Stimulated activated CD8-positive, alpha-beta memory T cell treated with anti-CD3 and anti-CD28 coated beads, Interleukin-4, amount 100 ng/mL, for 48 hours (primary cell): ENCODE measurements at places on chromosomes 7 and 10.
A peak's percentile ranks its signal among the peaks of the same experiment; 100 is the strongest.

GRCh38 chr7:34058801-34059135, 153.4 kb downstream of the BMPER start:
- no peak for DNase-seq

DNA sequence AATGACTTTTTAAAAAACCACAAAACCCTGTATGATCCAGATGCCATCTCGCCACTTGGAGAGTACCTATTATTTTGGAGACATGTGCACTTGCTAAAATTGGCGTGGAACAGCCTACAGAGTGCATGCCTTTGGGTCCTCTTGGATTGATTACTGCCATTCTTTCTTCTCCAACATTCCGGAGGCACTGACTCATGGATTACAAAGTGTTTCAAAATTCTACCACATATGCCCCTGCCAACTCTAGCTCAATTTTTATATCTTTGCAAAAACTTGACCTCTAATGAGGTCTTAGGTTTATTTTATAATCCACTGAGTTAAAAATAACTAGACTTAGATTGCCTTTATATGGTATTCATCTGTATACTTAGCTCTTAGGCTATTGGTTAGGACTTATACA, 55.8 kb upstream of the KIF5B start:
- DNase-seq: no peak

- DNase-seq: no peak
Measured at GRCh38 chr7:99036546-99037111, 107.3 kb downstream of the SMURF1 start.

- DNase-seq: no peak
Measured at GRCh38 chr7:38274486-38274885, 1.1 kb upstream of the TARP start.

DNA sequence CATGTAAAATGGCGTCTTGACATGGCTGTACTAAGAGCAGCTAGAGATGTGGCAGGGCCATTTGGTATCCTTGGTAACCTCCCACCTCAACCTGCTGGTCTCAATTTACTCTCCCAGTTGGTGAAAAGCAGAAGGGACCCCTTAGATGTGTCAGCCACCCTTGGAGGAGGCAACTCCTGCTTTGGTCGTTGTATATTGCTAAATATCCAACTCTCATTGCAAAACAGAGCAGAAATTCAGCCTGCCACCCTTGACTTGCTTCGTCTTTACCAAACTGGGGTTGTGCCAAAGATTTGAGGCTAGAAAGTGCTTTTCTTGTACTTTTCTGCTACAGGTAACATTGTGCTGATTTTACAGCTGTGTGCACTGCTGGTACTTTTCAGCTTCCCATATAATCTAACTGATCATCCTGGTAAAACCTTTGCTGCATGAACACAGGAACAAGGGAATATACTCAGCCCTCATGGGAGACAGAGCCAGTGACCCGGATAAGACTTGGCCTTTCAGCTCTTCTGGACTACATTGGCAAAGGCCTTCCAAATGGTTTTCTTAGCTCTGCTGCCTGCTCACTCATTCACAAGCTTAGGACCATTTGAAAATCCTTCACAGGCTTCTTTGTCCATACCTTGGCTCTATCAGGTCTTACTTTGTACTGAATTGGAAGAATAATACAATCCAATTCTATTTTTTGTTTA, 2.2 kb upstream of the VSTM4 start:
- DNase-seq: no peak

- no peak for DNase-seq
Measured at GRCh38 chr10:70007116-70007820, 45.4 kb upstream of the MACROH2A2 start.

DNA sequence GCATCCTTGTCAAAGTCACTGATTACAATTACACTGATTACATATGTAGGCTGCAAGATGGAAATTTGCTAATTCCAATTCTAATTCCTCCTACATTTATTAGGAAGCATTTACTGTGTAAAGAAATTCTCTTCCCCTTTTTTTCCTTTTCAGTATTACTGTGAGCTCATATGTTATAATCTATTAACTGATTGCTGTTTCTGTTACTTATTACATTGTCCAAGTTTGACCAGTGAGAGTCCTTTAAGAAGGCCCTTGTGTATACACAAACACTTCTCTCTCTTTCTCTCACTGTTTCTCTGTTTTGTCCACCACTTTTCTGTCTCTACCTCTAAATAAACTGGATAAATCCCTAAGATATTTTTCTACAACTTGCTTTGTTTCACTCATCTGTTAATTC, 31.5 kb downstream of the PHF14 start:
- no peak for DNase-seq

GRCh38 chr10:29737074-29737593, 102.4 kb upstream of the SVIL start:
- peak; percentile 49 for DNase-seq

DNA sequence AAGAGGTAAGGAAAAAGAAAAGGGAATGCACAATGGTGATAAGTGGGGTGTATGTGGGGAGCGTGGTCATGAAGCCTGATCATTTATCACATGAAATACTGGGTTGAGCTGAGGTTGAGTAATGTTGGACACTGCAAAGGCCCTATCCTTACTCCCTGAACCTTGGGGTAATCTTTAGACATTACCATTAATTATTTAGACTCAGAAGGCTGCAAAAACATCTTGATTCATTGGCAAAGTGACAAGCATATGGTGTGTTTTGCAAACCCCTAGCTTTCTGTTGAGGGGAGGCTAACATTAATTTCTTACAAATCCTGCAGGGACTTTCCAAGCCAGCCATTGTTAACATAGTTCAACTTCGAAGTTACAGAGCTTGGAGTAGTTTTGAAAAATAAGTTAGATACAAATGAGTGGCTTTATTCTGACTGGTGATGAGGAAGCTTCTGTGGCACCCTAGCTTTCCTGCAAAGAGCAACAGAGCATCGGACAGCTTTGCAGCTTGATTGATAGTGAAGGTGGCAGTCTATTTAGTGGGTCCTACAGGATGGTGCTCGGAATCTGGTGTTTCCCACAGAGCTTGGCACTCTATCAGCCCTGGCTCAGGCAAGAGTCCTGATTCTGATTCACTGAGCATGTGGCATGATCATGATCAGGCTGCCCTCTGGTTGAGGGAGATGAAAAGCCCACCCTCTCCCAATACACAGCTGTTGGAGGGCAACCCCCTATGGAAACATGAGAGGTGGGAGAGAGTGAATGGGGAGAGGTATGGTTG, 153.7 kb upstream of the NPVF start:
- no peak for DNase-seq

- DNase-seq: no peak
Measured at GRCh38 chr10:112919721-112920120, 30.3 kb upstream of the TCF7L2 start.

DNA sequence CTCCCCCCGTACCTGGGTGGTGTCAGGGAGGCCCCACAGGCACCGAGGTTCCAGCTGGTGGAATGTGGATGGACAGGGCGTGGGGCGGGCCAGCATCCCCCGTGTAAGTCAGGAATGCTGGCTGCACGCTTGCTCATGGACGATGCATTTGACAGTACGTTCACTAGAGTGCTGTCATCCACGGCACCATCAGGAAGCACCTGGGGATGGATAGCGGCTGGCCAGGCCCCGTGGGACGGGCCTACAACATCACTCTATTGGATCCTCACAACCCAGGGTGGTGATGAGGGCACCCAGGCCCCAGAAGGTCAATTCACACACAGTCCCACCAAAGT, 63.6 kb downstream of the INSIG1 start:
- DNase-seq: no peak

DNA sequence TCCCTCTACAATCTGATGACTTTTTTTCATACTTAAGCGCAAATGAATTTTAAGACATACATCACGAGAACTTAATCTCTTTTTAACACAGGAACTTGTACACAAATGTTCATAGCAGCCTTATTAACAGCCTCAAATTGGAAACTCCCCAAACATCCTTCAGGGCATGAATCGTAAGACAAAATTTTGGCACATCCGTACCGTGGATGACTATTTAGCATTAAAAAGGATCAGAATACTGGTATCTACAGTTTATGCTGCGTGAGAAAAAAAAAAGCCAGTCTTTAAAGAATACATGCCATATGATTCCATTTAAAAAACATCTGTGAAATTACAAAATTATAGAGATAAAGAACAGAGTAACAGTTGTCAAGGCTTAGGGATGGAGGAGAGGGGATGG, 46.8 kb downstream of the PDE1C start:
- no peak for DNase-seq

- no peak for DNase-seq
Measured at GRCh38 chr10:119680650-119681081, 29.5 kb downstream of the BAG3 start.

GRCh38 chr7:41085244-41085643, 617.6 kb downstream of the INHBA start:
- no peak for DNase-seq

DNA sequence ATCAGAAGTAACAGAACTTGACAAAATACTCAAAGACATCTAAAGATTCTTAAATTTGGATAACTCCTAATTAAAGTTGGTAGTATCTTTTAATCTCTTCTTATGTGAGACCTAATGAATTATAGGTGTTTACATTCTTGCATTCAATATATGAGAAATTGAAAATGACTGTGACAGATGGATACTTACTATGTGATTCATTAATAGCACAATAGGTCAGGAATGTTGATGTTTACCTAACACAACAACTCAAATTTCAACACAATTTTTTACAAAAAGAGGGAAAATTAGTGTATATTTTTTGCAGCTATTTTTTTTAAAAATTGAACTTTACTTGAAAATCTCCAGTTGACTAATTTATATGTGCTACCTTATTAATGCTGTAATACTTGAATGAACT, 31.7 kb upstream of the MCU start:
- no peak for DNase-seq

- DNase-seq: no peak
Measured at GRCh38 chr10:96414303-96414702, 55.5 kb upstream of the OPALIN start.

- no peak for DNase-seq
Measured at GRCh38 chr7:51590746-51591145, 274.1 kb upstream of the COBL start.

GRCh38 chr10:59133841-59134593, 42.4 kb upstream of the PHYHIPL start:
- no peak for DNase-seq

GRCh38 chr10:106338486-106338885, 826.0 kb downstream of the SORCS1 start:
- no peak for DNase-seq

DNA sequence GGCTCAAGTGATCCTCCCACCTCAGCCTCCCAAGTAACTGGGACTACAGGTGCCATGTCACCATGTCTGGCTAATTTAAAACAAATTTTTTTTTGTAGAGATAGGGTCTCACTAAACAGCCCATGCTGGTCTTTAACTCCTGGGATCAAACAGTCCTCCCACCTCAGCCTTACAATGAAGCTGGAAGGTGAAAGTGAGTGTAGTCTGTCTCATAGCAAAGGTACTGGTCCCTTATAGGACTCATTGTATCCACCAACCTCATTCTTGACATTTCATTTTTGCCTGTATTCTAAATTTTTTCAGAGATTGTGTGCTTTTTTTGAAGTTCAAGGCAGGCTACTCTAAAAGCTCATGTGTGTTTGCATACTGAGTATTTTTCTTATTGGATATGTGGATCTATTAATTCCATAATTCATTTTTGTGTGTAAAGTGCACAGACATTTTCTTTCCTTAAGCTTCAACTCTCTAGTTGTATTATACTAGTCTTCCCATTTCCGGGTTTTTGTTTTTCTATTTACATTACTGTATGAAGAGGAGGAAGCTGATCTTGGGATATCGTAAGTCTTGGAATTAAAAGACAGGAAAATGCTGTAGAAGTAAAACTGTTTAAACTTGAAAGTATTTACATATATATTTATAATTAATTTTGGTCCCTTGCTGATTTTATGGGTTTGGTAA, 13.3 kb downstream of the KMT2E start:
- DNase-seq: no peak

DNA sequence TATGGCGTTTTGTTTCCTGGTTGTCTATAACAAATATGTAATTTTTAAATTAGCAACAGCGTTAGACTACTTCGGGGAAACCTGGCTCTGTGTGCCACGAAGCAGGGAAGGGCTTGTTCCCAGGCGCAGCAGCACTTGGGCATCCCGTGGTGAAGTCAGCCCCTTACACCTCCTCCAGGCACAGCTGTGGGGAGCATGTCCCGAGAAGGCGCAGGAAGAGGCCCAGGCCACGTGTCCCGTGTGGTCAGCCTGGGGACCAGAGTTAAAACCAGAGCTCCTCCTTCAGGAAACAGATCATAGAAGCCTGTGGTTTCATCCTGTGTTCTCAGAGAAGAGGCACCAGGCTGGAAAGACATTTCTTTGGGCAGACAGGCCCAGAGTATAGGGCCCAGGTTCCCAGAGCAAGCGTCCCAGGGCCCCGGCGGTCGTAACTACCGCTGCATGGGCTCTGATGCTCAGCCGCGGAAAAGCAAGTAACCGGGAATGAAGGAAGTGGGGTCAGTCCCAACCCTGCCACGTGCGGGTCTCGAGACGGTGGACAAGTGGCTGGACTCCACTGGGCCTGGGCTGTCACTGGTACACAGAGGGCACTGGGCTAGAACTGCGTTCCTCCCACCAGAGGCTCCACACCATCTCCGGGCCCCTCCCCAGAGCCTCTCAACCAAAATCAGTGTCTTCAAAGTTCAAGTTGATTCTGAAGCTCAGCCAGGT, 7.1 kb downstream of the NUDT1 start:
- DNase-seq: peak; percentile 40
